Fibroblast of mammary gland (primary cell): ENCODE measurements at places on chromosomes 5 and 9.

- DNase-seq, result no peak
Observed at GRCh38 chr5:112203229-112203628, 215.8 kb downstream of the EPB41L4A start.

- DNase-seq, result no peak
Observed at GRCh38 chr5:3429962-3430361, 165.7 kb upstream of the IRX1 start.

DNA sequence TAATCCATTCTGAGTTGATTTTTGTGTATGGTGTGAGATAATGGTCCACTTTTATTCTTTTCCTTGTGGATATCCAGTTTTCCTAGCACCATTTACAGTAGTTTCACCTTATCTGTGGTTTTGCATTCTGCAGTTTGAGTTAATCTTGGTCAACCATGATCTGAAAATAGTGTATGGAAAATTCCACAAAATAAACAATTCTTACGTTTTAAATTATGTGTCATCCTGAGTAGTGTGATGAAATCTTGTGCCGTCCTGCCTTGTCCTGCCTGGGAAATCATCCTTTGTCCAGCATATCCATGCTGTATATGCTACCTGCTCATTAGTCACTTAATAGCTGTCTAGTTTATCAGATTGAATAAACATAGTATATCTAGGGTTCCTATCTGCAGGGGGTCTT lies 42.1 kb downstream of the CDC42SE2 start:
- peak; percentile 20 for DNase-seq

DNA sequence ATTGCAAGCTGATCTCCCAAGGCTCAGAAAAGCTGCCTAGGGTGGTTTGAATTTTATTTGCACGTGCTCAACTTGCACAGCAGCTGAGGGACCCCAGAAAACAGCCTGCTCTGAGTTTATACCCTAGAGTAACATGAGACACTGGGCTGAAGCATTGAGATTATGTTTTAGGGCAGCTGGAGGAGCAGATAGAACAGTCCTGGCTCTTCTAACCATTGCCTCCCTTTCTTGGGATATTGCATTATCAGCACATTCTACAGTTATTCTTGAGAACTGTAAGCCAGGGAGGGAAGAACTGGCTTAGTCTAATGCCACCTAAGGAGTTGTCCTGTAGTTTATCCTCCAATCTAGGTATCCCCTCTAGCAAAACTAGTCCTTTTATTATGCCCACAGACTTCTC lies 10.3 kb downstream of the SMC2 start:
- DNase-seq, result no peak
